NT2/D1 (cell line): ENCODE measurements at places on chromosomes 3 and 15.

GRCh38 chr15:39502082-39502447 lies 78.8 kb upstream of the THBS1 start:
- DNase-seq: no peak

- DNase-seq: no peak
Measured at GRCh38 chr15:85992224-85992623, 87.4 kb upstream of the AGBL1 start.

DNA sequence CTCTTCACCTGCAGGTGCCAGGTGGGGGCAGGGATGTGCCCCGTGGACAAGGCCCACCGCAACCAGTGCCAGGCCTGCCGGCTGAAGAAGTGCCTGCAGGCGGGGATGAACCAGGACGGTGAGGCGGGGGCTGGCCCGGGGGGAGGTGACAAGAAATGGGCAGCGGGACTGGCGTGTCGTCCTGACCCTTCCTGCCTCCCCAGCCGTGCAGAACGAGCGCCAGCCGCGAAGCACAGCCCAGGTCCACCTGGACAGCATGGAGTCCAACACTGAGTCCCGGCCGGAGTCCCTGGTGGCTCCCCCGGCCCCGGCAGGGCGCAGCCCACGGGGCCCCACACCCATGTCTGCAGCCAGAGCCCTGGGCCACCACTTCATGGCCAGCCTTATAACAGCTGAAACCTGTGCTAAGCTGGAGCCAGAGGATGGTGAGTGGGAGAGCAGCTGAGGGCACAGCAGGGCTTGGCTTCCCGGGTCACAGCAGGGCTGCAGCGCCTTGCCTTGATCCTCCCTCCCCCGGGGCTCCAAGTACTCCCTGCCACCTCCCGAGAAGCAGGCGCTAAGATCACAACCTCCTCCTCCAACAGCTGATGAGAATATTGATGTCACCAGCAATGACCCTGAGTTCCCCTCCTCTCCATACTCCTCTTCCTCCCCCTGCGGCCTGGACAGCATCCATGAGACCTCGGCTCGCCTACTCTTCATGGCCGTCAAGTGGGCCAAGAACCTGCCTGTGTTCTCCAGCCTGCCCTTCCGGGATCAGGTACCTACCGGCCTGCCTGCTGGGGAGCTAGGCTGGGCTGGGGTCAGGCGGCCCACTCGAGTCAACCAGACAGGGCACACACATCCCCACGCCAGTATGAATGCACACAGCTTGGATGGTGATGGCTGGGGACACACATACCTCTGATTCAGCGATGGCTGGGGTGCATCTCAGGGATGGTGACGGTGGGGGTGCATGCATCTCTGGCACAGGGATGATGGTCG lies 1.7 kb downstream of the NR2E3 start:
- no peak for DNase-seq

GRCh38 chr3:50602595-50603191 lies 8.9 kb downstream of the CISH start:
- DNase-seq: no peak

GRCh38 chr15:96887730-96888129 lies 557.2 kb downstream of the NR2F2 start:
- no peak for DNase-seq

DNA sequence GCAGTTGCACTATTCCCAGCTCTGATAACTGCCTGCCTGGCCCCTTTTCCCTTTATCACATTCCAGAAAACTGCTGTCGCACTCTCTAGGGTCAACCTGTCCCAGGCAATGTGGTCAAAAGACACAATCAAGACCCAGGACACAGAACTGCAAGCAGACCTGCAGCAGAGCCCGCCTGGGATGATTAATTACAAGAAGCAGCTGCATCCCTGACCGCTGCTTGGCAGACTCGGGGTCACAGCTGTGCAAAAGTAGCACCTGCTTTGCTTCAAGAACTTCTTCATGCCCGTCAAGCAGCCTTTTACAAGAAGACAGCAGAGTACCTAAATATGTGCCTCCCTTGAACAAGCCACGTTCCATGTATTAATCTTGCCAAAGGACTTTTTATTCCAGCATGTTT lies 120.0 kb upstream of the ST8SIA2 start:
- DNase-seq: no peak

DNA sequence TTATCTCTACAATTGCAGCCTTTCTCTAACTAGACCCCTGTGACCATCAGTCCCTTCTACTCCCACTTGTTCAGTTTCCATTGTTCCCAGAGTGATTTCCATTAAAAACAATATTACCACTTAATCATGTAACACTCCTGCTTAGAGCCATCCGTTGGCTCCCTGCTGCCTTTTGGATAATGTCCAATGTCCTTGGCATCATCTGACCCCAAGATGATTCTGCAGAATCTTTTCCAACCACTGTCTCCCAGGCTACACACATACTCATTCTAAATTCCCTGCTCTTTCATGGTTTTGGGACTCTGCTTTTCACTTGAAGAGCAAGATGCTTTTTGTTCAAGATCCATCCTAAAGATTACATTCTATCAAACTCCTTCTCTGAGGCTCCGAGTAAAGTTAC lies 7.1 kb downstream of the KCNH8 start:
- no peak for DNase-seq

GRCh38 chr3:170442947-170443346 lies 24.3 kb downstream of the CLDN11 start:
- DNase-seq: no peak
